ENCODE measurements at places on chromosomes 12 and 14.
A peak's percentile ranks its signal among the peaks of the same experiment; 100 is the strongest.

DNA sequence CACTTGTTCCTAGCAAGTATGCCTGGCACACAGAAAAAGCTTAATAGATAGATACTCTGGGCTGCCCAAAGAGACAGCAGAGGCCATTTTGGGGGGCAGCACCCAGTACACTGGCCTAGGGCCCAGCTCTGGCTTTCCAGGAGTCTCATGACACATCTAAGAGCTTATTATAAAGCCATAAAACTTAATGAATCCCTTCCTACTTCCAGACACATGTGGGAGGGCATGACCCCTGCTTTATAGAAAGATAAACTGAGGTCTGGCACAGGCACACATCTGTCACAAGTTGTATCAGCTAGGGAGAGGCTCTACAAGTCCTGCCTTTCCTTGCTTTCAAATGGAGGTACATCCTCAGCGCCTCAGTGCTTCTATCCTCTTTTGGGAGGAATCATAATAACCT lies 27.1 kb downstream of the FMNL3 start:
- DNase-seq: no peak

- no peak for DNase-seq
Observed at GRCh38 chr14:102975662-102976061, 53.2 kb downstream of the AMN start.

GRCh38 chr14:22570132-22570949 lies 18.7 kb downstream of the DAD1 start:
- DNase-seq: peak; percentile 85

DNA sequence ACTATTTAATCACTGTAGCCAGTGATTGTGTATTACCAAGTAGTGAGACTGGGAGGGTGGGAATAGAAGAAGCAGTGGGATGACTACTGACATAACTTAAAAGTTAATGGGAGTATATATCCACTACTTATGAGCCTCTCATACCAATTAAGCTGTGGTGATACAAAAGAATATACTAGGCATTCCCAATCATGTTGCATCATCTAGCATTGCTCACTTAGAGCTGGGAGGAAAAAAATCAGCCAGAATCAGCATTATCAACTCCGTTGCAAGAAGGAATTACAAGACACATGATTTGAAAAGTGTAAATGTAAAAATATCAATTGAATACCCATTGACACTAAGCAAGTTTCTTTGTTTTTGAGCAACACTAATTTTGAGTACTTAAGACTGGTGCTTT lies 745 bp upstream of the PPP1R36 start:
- DNase-seq: no peak

- no peak for DNase-seq
Observed at GRCh38 chr12:15982921-15983320, 71.8 kb downstream of the DERA start.

- no peak for DNase-seq
Observed at GRCh38 chr12:39443929-39444209, 949 bp upstream of the KIF21A start.

- DNase-seq: no peak
Observed at GRCh38 chr12:70122804-70123203, 120.4 kb upstream of the CNOT2 start.

- DNase-seq: peak; percentile 56
Observed at GRCh38 chr14:102140027-102140749, 491 bp downstream of the WDR20 start.

All from activated T-cell treated with anti-CD3 and anti-CD28 coated beads, Interleukin-2, amount 50 U/mL, for 48 hours (primary cell).